ENCODE measurements at places on chromosomes 16 and 17.

DNA sequence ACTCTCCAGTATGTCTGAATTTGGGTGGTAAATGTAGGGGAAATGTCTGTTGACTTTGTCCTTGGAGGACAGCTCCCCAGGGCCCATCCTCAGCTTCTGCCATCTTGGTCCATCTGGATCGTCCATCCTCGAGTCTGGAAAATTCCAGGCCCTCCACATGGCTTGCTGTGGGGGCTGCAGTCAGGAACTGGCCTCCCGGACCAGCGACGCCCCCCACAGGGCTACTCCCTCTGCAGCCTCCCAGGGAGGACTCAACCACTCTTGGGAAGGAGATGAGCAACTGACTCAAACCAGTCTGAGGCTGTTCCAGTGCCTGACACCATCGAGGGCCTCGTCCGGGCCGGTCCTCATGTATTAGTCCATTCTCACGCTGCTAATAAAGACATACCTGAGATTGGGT is 5.5 kb upstream of the ZG16B start:
- DNase-seq: no peak

DNA sequence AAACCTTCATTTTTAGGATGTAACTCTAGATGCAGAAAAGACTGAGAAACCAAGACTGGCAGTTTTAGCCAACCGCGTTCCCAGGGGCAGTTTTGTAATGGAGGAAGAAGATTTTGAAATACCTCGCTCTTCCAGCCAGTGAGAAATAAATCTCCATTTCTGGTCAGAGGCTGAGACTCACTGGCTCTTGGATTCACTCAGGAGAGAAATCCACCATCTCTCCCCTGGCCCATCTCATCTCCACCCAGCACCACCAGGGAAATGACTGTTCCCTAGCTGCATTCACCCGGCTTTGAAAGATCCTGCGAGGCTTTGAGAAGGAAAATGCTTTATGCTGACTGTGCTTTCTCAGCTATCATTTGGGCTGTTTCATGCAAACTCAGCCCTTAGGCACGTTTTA is 185.2 kb downstream of the SOX9 start:
- DNase-seq: peak; percentile 48

DNA sequence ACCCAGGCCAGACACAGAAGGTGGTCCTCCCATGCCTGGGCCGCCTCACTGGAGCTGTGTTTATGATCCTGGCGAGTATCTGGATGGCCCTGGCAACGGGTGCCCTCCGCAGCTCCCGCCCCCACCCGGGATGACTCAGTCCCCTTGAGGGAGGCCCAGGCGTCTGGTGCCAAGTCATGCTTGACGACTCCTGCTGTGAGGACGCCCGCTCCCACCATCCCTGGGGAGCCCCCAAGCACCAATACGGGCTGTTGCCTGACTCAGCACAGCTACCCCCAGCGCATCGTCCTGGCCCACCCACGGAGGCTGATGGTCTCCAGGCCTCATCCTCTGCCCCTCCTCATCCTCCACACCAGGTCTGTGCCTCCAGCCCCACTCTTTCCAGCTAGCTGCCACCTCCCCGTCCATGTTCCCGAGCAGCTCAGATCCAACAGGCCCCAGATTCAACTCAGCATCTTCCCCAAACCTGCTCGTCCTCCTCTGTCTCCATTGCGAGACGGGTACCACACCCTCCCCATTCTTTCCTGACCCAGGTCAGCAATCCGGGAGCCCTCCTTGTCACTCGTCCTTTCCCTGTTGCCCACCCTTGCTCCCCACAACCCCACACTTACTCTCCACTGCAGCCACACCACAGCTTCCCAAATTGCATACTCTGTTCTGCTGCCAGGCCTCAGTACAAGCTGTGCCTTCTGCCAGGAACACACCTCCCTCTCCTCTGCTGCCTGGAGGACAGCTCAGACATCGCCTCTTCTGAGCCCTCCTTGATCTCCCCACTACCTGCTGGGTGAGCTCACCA is 2.6 kb downstream of the CAMKK1 start:
- peak; percentile 86 for DNase-seq

DNA sequence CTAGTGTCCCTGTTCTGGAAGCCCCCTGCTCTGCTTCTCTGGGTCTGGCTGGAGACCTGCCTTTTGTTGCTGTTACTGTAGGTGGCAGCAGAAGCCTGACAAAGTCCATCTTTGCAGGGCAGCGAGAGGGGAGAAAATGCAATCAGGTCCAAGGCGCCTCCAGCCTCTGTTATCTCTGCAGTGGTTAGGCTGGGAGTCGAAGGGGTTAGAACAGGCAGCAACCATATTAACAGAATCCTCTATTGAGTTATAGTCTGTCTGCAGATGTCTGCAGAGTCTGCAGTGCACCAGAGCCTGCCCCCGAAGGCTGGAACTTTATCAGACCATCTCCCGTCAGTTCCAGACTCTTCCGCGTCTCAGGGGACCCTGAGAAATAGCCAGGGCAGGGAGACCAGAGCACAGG is 404.9 kb upstream of the EEF2KMT start:
- DNase-seq: no peak

DNA sequence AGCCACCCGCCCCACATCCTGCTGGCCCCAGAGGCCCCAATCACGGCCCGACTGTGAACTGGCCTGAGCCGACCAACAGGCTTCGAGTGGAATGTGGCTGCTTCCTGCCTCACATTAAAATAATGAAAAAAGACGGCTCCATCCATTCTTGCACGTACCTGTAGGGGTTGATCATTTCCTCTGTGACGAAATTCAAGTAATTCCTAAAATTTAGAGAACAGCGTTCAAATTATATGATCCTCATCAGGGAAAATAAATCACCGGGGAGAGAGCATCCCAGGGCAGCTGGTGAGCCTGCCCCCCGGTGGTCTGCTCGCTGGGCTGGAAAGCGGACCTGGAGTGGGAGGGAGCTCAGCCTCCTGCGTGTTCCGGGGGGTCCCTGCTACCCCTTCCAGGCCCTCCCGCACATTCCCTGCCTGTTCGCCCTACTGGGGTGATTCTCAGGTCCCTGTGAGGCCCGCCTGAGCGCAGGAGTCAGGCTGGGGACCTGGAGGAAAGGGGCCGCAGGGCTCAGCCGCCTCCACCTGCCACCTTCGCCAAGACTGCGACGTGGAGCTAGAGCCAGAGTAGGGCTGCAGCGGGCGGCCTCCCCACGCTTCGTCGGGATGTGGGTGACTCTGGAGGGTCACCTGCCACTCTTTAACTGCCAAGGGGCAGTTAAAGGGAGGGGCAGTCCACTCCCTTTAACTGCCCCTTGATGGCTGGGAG is 28.9 kb downstream of the SLC7A5 start:
- DNase-seq: no peak

DNA sequence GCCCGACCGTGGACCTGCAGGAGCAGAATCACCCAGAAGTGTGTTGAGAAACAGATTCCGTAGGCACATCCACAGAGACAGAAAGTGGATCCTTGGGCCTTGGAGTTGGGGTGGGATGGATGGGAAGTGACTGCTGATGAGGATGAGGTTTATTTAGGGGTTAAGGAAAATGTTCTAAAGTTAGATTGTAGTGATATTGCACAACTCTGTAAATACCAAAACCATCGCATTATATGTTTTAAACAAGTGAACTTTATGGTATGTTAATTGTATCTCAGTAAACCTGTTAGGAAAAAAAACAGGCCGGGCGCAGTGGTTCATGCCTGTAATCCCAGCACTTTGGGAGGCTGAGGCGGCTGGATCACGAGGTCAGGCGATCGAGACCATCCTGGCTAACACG is 3.6 kb downstream of the ENDOV start:
- DNase-seq: no peak

- no peak for DNase-seq
Observed at GRCh38 chr17:50267074-50267841, 7.0 kb upstream of the TMEM92 start.

DNA sequence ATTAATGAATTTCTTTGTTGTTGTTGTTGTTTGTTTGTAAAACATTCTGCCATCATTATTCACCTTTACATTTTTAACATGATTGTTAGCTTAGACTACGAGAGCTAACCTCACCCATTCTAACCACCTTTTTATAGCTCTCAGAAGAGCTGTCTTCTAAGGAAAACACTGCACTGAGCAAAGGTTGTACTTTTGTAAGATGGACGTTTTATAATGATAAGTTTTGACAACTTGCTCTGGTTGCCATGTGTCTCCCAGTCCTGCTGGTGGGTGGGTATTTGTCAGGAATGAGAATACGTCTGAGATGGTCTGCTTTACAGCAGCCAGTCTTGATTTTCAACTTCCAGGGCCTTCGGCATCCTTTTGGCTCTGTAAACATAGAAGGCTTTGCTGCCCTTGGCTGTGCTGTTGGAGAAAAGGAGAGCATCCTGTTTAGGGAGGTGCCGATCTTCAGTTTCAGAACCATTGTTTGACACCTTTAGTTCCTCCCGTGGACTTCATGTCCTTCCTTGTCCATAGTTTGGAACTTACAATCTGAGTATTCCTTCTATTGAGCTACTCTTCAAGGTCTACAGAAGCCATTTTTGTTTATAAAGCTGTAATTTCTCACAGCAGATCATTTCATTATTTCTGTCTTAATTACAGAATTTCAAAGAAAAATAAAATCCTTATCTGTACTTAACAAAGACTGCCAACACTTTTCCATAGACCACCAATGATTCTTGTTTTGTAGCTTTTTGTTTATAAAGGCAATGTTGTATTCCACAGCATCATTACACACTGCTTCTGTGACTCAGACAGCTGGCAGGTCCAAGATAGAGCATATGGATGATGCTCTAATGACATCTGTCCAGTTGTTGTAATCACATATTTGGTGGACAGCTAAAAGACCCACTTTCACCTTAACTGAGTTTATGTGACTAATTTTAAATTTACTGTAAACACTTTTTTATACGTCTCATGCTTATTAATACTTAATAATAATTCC is 270.1 kb upstream of the TBX2 start:
- DNase-seq: no peak

DNA sequence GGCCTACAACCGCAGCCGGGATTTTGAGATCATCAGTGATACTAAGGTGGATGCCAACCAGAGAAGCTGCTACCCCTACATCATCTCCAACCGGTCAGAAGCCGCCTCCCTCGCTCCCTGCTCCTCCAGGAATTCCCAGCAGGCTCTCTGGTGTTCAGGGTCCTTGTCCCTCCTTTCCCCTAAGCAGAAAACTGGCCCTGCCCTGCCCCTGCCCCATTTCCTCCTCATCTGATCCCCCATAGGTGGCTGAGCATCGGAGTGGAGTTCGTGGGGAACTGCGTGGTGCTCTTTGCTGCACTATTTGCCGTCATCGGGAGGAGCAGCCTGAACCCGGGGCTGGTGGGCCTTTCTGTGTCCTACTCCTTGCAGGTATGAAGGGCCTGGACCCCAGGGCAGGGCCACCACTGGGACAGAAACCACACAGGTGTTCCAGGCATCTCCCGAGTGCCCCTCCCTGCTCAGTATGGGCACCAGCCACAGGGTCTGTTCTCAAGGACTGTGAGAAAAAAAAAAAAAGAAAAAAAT is 29.8 kb downstream of the ANKRD40 start:
- no peak for DNase-seq

DNA sequence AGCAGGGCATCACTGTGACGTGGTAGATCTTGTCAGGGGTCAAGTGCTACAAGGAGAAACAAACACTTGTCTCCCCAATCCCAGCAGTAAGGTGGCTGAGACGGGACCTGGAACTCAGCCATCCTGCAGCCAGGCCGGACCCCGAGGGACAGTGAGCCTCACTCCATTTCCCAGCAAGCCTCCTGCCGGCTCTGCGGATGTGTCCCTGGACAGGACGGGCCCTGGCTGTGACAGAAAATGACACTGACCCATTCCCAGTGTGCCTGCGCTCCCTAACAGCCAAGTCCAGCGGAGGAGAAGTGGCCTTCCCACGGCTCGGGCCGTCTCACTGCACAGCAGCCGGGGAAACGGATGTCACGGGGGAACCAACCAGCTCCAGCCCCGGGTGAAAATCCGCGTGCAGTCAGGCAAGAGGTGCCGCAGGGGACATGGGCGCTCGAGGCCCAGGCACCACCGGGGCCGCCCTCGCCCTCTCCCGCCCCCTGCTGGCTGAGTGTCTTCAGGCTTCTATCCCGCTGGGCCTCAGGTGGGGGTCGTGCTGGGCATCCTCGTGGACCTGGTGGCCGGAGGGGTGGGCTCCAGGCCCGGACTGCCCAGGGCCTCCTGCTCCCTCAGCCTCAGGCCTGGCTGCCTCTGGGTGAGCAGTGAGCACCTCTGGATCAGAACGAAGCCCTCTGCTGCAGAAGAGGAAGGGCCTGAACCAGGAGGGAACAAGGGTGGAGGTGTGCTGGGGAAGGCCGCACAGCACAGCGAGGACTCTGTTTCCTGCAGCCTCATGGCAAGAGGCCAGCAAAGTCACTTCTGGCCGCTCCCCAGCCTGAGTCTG is 6.7 kb downstream of the HAGHL start:
- no peak for DNase-seq

- peak; percentile 96 for DNase-seq
Observed at GRCh38 chr17:69733171-69734012, 318.9 kb downstream of the MAP2K6 start.
